ENCODE measurements at places on chromosomes 3 and 15.

DNA sequence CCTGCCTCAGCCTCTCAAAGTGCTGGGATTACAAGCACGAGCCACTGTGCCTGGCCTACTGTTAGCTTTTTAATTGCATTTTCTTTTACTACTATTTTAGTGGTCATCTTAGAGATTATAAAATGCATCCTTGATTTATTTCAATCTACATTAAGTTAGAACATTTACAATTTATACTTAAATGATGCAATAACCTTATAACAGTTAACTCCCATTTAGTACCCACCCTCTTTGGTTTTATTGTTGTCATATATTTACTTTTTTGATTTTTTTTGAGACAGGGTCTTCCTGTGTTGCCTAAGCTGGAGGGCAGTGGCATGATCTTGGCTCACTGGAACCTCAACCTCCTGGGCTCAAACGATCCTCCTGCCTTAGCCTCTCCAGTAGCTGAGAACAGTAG lies 77.3 kb downstream of the PPCDC start:
- no peak for DNase-seq

- peak; percentile 97 for DNase-seq
These were observed 192.0 kb downstream of the XXYLT1 start for GRCh38 chr3:195078891-195079440.

GRCh38 chr3:38015485-38015884 lies 14.0 kb downstream of the PLCD1 start:
- no peak for DNase-seq

- no peak for DNase-seq
These were observed 55.9 kb upstream of the KLF13 start for GRCh38 chr15:31270767-31271166.

DNA sequence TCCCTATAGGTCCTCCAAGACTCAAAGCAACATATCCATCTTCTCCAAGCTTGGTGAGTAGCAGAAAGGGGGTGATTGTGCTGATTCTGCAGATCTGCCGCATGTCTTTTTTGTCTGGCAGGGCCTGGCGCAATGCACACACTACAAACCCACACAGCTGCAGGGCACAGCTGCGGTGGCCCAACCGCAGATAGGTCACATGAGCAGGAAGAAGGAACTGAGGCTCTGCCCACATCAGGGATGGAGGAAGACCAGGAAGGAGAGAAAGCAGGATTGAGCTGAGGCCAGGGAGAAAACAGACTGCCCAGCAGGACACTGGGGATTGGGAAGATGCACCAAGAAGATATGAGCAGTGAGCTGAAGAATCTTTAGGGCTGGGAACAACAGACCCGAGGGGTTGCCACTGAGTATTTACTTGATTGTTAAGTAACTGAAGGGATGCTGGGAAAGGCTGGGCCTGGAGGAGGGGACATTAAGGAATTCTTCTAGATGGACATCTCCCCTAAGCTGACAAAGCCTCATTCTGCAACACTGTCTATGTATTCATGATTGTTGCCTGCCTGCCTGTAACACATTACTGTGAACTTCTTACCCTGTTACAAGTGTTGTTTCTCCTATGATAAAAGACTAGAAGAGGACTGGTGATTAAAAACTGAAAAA lies 126.7 kb downstream of the MYLK start:
- no peak for DNase-seq

GRCh38 chr3:130462089-130462488 lies 54.9 kb upstream of the COL6A6 start:
- no peak for DNase-seq

DNA sequence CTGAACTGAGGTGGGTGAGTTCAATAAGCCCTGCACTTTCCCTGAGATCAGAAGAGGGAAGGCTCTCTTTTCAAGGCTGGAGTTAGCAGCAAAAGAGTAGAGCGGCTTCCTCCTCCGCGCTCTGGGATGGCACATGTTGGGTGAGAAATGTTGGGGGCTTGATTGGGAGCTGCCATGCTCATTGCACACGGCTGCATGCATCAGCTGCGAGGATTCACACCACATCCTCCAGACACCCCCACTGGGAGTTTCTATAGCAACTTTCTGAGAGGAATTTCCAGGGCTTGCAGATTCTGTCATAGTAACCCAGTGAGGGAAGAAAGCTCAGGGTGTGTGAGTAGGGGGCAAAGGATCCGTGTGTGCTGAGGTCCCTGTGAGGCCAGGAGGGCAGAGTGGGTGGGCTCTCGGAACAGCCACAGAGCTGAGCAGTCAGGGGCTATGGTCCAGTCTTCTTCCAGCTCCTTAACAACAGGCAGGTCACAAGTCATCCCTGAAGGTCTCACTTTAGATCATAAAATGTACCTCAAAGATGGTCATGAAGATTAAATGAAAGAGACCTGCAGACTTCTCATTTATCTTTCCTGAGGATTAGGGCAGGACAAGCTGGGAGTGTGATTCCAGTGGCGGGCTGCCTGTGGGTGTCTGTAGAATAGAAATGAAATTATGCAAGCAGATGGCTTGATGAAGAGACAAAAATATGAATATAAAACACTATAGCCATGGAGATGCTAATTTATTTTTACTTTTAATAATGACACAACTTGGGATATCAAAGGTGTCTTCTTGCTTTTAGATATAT lies 75.7 kb upstream of the CHRNA7 start:
- DNase-seq, result no peak

GRCh38 chr15:53807501-53807900 lies 48.0 kb upstream of the WDR72 start:
- no peak for DNase-seq

GRCh38 chr15:64197425-64197824 lies 34.6 kb upstream of the PPIB start:
- DNase-seq, result peak; percentile 14

DNA sequence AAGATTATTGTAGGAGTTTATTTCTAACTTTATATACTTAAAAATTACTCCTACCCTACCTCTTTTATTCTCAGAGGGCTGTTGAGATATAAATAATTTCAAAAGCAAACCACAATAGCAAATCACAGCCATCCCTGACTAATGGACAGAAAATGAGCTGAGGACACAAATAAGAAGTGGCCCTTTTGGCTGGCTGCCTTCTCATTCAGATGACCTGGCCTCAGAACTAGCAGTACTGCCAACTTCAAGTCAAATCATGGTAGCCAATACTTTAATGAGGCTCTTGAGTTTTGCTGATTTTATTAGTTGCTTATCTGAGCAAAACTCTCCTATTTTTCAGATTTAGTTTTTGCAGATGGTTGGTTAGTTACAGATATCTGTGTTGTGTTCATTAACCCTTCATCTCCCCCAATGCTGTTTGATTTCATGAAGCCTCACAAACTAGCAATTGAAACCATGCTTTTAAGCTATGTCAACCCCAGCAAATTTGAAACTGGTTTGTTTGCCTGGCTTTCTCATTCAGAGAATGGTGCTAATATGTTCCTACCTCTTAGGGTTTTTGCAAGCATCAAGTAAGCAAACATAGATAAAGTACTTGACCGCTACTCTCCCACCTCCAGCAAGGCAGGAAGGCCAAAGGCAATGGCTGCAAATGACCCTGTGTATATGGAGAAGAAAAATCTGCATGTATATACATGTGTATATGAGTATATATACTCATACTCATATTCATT lies 73.4 kb upstream of the HACD2 start:
- no peak for DNase-seq

- DNase-seq, result no peak
These were observed 38.5 kb upstream of the TFRC start for GRCh38 chr3:196120291-196120951.

DNA sequence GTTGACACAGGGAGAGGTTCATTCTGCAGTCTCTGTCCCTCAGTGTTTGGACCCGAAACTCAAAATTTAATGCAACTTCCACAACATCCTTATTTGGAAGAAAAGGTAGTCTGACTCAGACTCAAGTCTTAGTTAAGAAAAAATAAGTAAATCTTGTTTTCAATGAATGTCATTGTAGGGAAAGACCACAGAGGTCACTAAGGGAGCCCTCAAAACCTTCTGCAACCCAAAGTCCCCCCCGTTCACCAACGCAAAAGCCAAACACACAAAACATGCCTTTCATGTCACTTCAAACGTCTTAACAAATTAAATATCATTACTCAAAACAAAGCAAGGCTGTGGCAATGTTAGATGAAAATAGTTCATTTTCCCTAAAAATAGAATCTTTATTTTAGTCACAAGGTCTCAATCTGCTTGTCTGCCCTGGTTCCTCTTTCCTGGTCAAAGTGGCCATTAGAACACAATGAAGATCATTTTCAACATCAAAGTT lies 20.9 kb upstream of the SSUH2 start:
- DNase-seq, result no peak

GRCh38 chr3:114672692-114673447 lies 379.0 kb downstream of the TIGIT start:
- no peak for DNase-seq

DNA sequence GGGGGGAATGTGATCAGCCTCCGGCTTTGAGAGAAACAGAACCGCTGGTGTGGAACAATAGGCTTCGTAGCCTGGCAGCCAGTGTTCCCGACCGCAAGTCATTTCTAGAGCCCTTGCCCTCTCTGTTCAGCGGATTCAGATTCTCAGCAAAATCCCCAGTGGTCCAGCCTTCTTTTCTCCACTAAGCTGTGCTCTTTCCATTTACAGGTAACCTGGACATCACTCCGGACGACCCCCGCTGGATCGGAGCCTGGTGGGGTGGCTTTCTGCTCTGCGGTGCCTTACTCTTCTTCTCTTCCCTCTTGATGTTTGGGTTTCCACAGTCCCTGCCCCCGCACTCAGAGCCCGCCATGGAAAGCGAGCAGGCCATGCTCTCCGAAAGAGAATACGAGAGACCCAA lies 250.6 kb downstream of the SLCO3A1 start:
- peak; percentile 11 for DNase-seq

- DNase-seq, result no peak
These were observed 975.6 kb downstream of the GBE1 start for GRCh38 chr3:80785875-80786274.

- peak; percentile 87 for DNase-seq
These were observed at the start of gene XRN1 for GRCh38 chr3:142447852-142448823. Gene XRN1 (minus strand): TSS chr3:142448037. CDS start chr3:142447944, 93 bp downstream.

DNA sequence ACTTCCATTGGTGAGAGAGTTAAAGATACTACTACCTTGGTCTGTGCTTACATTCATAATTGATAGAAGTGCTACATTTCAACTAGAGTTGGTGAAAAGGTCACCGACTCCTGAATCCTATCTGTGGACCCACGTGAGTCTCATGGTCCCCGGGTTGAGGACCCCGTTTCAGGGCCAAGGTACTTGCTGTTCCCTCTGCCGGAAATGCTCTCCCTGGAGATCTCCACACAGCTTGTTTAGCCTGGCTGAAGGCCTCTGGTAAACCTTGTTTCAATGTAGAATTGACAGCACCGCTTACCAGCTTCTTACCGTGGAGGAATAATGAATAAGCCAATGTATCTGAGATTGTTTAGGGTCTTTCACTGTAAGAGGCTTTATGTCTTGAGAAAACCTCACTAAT lies 226.0 kb upstream of the GOLGA6L4 start:
- DNase-seq, result no peak

DNA sequence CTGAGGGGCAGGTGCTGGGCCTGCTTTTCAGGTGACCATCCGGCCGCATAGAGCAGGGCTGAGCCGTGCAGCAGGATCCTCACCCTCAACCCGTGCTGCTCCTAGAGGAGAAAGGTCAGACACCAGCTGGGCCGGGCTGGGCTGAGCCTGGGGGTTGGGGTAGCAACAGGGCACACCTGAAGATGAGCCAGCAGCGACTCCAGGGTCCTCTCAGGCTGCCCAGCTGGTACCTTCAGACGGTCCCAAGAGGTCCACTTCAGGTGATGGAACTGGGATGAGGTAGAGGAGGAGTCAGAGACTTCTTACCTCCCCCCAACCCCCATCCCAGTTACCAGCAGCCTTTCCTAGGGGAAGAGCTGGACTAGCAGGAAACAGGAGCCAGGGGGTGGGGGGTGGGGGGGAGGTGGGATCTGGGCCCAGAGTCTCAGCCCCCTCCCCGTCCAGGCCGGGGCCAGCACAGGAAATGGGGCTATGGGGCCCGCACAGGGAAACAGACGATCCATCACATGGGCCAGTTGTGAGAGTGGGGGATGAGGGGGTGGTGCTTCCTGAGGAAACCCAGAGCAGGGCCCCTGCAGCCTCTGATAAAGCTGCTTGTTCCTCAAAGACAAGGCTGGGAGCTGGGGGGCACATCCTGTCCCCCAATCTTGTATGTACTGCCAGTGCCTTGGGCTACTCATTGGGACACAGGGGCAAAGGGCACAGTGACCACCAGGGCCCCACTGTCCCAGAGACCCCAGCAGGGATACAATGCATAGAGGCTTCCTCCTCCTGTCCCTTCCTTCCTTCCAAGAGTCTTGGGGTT lies 3.0 kb downstream of the INKA1 start:
- DNase-seq, result no peak

GRCh38 chr3:176767385-176767784 lies 429.9 kb downstream of the TBL1XR1 start:
- no peak for DNase-seq

GRCh38 chr3:42097566-42097946 lies 6.4 kb downstream of the TRAK1 start:
- no peak for DNase-seq

DNA sequence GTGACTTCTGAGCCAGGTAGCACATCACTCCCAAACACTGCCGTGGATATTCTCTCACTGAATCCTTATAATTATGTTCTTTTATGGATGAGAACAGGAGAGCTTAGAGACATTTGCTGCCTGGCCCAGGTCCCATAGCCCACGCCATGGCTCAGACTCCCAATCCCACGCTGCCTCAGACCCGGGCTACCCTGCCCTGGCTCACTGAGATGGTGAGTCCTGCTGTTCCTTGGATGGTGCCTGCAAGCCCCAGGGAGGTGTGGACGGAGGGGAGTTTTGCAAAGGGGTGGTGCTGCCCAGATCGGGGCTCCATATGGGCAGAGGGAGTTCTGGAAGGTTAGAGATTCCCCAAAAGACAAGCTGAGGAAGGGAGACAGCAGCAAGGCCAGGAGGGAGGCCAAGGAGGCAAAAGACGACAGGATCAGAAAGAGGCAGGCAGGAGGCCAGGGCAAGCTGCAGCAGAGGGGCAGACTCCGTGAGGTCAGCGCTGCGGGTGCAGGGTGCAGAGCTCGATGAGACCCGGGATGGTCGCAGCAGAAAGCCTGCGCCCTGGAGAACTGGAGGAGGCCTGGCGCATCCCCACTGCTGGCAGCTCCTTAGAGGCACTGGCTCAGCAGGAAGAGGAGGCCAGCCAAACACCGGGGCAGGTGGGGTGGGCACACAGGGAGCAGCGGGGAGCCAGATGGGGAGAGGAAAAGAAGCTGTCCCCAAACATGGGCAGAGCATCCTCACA lies 95.7 kb upstream of the ALDH1A3 start:
- DNase-seq, result no peak

- DNase-seq, result no peak
These were observed 150.9 kb downstream of the RPLP1 start for GRCh38 chr15:69603369-69604071.

DNA sequence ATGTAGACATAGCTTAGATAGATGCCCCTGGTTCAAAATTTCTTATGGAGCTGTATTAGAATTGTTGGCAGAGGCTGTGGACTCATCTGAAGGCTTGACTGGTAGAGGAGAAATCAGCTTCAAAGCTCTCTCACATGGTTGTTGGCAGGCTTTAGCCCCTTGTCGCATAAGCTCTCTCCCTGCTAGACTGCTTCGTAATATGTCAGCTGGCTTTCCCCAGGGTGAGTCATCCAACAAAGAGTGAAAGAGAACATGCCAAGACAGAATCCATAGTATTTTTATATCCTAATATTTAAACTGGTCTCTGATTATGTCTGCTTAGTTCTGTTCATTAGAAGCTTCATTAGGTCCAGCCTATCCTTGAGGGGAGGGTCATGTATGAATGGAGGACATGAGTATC lies 427.4 kb upstream of the NAALADL2 start:
- no peak for DNase-seq

GRCh38 chr3:101803173-101803782 lies 24.3 kb downstream of the NXPE3 start:
- DNase-seq, result peak; percentile 73

All from NCI-H2171 treated with DMSO at 0.1 percent for 48 hours (cell line).